Foreskin keratinocyte (primary cell): ENCODE measurements at places on chromosomes 13 and 19.

GRCh38 chr19:55305491-55305890, 19.6 kb downstream of the TMEM150B start:
- DNase-seq, result no peak

- peak; percentile 42 for DNase-seq
These were observed 706 bp upstream of the DNAJC3 start for GRCh38 chr13:95676105-95676761.

DNA sequence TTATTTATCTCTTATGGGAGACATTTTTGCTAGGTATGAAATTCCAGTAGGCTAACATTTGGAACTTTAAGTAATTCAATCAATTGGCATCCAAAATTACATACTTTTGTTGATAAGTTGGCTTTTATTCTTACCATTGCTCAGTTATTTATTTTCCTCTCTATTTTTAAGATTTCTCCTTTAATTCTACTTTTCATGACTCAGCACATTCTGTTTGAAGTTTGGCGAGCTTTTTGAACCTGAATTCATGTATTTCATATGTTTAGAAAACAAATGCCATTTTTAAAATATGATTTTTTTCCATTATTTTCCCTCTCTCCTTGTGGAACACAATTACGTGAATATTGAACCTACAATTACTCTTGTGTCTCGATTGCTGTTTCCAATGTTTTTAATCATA, 2896.3 kb upstream of the PCDH20 start:
- DNase-seq, result no peak

DNA sequence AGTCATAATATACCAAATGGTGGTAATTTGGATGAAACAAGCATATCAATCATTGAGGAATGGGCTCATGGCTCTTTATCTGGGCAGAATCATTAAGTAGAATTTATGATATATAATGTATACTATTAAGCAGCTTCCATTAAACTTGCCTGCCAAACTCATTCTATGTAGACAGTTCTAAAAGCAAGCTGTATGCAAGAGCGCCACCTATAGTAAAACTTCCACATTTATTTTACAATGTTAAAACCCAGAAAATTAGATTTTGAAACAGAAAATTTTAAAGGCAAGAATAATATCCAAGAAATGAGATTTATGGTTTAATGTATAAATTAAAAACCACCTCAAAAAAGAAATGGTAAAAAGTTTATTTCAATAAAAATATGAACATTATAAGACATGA, 161.5 kb downstream of the MZT1 start:
- DNase-seq, result no peak

DNA sequence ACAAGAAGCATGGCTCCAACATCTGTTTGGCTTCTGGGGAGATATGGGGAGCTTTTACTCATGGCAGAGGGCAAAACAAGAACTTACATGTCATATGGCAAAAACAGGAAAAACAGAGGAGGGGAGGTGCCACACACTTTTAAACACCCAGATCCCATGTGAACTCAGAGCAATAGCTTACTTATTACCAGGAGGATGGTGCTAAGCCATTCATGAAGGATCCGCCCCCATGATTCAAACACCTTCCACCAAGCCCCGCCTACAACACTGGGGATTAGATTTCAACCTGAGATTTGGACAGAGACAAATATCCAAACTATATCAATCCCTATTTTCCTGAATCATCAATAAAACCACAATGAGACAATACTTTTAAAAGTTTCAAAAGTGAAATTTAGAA, 712.1 kb downstream of the PCDH9 start:
- DNase-seq, result no peak

DNA sequence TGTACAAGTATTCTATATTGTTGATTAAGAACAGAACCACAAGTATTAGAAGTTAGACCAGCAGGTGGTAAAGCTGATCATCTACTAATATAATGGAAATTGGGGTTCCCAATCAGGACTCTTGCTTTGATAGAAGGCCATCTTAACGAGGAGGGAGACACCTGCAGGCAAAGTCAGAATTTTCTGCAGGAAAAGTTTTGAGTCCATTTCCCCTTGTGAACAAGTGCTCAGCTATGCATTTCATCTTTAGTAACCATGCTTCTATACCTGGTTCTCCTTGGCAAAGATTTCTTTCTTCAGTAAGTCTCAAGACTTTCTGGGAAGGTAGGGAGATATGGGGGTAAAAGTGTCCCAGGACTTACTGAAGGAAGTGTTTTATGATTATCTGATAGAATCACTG, 36.1 kb upstream of the USPL1 start:
- no peak for DNase-seq

- DNase-seq, result no peak
These were observed 9.1 kb downstream of the PNPLA6 start for GRCh38 chr19:7544626-7545025.

DNA sequence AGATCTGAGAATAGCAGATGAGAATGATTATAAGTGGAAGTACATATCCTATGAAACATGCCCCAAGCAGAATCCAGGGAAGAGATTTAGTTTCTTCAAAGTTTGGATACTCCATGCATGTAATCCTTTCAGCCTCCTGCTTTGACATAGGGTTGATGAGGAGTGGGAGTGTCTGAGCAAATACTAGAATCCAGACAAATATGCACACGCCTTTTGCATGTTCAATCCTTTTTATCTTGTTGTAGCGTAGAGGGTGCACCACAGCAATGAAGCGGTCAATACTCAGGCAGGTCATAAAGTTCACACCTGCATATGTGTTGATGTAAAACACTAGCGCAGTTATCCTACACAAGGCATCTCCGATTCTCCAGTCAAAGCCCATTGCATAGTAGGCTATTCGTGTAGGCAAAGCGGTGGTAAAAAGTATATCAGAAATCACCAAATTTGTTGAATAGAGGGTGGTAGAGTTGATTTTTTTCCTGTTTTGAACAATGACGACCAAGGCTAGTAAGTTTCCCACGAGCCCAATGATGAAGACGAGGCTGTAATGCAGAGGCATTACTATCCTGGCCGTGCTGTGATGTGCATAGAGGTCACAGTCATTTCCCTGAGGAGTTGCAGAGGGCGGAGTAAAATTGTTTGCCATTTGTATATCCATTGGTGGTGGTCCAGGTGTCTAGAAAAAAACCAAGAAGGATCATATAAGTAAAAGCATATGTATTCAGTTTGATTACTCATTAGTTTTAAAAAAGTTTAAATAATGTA, 11.5 kb downstream of the GPR183 start:
- no peak for DNase-seq

DNA sequence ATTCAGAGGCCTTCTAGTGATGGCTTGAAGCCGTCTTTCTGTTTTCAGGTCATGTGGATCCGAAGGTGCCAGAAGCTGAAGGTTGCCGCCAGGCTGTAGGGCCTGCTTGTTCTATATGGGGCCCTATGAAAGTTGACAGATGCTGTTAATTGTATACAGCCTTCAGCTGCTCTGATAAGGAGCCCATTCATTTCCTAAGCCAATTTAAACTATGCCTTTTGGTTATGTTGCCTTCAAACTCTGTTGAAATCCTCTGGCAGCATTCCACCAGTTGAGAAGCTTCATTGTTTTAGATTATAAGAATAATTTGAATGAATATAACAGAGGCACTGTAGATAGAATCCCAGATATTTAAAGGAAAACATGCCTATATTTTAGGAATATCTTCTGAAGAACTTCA, 34.4 kb downstream of the RAP2A start:
- DNase-seq, result no peak

DNA sequence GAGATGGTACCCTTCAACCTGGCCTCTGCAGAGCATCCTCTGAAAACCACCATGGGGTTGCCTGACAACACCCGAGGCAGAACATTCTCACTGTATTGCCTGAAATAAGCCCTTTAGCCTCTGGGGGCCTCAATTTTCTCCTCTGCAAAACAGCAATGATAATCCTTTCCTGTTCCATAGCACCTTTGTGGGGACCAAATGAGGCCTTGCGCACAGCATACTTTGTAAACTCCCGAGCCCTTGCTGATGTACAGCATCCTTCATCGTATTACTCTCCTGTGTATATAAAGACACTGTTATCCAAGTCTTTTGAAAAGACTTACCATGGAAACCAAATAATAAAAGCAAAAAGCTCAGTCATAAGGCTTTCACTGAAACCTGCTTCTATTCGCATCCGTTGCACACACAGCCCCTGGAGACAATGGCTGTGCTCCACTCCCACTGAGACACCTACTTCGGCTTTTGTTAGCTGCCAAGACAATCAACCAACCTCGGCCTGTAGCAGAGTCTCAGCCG, 276.0 kb downstream of the FOXO1 start:
- DNase-seq, result no peak

GRCh38 chr13:98285317-98285716, 108.2 kb upstream of the RNF113B start:
- DNase-seq, result no peak

GRCh38 chr19:46841458-46842083, 9.1 kb downstream of the AP2S1 start:
- DNase-seq, result no peak

DNA sequence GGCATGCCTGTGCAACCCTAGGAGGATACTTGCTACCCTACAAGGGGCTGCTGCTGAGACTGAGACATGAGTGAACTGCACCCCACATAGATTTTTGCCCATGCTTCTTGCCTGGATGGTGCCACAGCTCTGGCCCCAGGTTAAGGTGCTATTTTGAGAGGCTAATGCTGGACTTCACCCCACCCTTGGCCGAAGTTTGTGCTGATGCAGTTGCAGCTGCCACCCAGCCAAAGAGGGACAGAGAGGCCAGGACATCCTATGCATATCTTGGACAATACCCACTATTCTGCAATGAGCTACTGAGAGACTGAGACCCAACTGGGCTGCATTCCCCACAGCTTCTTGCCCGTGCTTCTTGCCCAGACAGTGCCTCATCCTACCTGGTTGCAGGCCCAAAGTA, 34.6 kb downstream of the NHLRC3 start:
- DNase-seq, result no peak

DNA sequence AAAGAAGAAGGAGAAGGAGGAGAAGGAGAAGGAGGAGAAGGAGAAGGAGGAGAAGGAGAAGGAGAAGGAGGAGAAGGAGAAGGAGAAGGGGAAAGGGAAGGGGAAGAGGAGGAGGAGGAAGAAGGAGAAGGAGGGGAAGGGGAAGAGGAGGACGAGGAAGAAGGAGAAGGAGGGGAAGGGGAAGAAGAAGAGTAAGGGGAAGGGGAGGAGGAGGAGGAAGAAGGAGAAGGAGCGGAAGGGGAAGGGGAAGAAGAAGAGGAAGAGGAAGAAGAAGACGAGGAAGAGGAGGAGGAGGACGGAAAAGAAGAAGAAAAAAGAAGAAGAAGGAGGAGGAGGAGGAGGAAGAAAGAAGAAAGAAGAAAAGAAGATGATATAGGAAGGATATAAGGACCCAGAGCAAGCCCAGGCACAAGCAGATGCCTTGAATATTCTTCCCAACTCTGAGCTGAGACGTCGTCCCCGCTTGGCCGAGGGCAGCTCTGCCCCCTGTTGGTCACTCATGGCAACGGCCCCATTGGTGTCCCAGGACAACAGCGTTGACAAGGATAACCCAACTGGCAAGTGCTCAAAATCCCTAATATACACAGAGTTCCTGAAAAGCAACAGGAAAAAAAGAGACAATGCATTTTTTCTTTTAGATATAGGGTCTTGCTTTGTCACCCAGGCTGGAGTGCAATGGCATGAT, 30.6 kb upstream of the IGSF23 start:
- no peak for DNase-seq

GRCh38 chr13:25473864-25474263, 102.1 kb downstream of the ATP8A2 start:
- DNase-seq, result no peak

DNA sequence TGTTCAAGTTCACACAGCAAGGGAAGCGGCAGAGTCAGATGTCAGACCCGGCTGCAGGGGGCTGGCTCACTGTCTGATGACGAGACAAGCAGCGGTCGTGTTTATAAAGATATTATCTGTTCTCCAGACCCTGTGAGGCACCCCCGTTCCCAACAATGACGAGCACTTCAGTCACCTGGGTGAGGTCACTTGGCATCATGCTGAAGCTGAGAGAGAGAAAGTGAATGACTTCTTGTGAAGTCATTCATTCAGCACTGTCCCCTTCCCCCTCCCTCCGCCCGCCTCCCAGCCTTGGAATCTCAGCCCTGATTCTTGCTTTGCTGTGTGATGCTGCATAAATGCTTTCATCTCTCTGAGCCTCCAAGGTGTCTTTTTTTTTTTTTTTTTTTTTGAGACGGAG, 4.9 kb upstream of the LYPD3 start:
- no peak for DNase-seq
